ENCODE measurements at places on chromosomes 1 and 21.

GRCh38 chr1:192443616-192444015 is 126.8 kb downstream of the RGS21 start:
- no peak for DNase-seq

DNA sequence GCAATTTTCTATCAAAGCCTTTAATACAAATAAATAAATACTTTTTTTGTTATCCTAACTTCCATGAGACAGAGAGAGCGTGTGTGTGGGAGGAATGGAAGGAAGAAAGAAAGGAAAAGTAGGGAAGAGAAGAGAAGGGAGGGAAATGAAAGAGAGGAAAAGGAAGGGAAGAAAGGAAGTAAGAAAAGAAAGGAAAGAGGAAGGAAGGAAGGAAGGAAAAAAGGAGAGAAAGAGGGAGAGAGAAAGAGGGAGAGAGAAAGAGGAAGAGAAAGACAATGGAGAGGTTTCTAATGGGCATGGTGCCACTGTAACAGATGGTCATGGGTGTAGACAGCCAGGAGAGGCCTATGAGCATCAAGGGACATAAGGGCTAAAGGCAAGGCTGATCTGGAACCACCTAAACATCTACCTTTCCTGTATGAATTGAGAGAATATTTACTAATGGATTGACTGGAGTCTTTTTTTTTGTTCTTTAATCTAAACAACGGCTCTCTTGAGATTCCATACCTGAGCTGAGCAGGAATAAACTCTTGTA is 234.9 kb downstream of the PTPRC start:
- DNase-seq, result no peak

DNA sequence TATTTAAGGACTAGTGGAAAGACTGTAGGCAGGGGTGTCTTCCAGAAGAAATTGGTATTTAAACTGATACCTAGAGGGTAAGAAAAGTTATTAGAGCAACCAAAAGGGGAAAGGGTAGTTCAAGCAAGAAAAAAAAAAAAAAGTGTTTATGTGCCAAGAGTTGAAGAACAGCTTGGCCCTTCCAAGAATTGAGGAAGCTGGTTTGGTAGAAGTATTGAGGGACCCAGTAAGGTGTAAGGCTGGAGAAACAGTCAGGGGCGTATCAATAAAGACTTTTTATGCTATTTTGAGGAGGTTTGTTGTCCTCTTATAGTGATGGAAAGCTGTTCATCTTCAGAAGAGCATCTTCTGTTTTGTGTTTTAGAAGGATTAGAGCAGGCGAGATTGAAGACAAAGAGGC is 108.3 kb downstream of the PTPRC start:
- no peak for DNase-seq

- no peak for DNase-seq
Observed at GRCh38 chr1:10529091-10529490, 54.3 kb downstream of the PEX14 start.

DNA sequence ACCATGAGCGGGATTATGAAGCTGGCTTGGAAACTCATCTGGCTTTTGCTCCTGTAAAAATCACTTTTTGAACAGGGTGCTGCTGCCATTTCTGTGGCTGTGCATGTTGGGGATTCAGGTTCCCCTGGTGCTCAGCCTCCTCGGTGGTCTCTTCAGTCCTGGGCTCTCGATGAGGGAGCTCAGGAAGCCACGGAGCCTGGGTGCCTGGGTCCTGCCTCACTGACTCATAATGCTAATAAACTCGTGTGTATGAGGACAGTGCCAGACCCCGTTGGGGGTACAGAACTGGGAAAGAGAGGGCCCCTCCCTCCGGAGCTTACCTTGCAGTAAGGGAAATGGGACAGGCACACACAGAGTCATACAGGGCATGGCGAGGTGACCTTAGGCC is 5.8 kb downstream of the COQ8A start:
- no peak for DNase-seq

- no peak for DNase-seq
Observed at GRCh38 chr1:240171907-240172306, 80.2 kb downstream of the FMN2 start.

DNA sequence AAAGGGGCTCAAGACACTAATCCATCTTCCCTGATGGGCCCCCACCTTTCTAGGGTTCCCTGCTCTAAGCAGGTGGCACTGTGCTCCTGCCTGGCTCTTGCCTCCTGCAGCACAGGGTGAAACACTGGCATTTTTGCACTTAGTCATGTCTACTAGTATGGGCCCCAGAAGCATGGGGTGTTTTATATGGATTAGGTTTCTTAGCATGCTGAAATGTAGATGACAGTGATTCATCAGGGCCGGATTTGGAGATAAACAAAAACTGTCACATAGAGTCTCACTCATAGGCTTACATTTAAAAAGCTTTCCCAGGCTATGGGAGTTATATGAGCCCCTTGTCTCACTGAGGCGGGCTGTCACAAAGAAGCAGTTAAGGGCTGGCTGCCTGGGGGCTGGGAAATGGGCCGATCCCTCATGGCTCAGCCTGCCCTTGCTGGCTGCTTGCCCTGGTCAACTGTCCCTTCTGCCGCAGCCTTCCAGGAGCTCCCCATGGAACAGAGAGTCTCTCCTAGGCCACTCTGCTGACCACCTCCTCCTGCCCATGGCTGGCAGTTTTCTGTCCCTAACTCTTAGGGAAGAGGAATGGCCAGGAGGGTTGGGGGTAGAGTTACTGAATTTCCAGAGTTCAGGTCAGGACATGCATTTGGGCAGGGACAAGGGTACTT is 6.5 kb downstream of the GALNT2 start:
- DNase-seq, result no peak

DNA sequence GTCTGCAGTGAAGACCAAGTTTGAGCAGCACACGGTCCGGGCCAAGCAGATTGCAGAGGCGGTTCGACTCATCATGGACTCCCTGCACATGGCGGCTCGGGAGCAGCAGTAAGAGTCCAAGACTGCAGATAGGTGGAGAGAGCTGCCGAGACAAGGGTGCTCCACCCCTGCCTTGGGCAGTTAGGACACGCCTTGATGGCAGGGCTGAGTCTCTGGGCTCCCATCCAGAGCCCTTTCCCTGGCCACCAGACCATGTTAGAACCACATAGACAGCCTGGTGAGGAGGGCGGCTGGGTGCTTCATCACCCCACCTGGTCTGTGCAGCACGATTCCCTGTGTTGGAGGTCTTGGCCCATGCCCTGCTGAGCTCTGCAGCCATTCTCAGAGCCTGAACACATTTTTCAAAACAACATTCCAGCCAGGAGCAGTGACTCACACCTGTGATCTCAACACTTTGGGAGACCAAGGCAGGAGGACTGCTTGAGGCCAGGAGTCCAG is 17.3 kb upstream of the MIIP start:
- no peak for DNase-seq

DNA sequence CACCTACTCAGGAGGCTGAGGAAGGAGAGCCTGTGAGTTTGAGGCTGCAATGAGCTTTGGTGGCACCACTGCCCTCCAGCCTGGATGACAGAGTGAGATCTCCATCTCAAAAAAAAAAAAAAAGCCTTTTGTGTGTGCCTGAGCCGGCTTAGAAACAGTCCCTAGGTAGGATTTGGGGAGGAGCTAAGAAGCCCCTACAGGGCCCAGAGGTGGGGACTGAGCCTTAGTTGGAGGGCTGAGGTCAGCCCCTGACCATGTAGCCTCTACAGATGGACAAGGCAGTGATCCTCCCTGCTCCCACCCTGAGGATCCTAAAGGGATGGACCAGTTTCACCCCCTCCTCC is 2.5 kb downstream of the ADAMTSL4 start:
- DNase-seq, result no peak

DNA sequence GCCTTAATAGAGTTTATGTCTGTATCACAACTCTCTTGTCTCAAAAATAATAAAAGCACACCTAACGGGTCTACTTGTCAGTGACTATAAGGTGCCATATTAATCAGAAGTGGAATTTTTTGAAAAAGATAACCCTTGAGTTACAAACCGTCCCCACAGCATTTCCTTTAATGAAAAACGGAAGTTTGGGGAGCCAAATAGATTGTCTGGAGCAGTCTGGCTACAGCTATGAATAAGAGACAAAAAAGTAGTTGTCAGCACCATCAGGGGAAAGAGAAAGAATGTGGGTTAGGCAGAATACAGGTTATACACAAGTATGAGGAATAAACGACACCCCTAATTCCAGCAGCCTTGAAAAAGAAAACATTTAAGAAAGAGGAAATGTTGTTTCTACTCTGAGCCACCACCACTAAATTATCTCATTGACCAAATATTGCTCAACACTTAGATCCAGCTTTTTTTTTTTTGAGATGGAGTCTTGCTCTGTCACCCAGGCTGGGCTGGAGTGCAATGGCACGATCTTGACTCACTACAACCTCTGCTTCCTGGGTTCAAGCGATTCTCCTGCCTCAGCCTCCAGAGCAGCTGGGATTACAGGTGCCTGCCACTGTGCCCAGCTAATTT is 29.4 kb upstream of the USP24 start:
- DNase-seq, result no peak

GRCh38 chr1:91784191-91784590 is 101.8 kb downstream of the TGFBR3 start:
- DNase-seq, result no peak

GRCh38 chr1:188769936-188770335 is 1707.7 kb downstream of the BRINP3 start:
- no peak for DNase-seq

GRCh38 chr1:44113095-44113609 is 5.5 kb upstream of the KLF17 start:
- no peak for DNase-seq

GRCh38 chr1:201528631-201529252 is 10.2 kb upstream of the NAV1 start:
- DNase-seq, result no peak

DNA sequence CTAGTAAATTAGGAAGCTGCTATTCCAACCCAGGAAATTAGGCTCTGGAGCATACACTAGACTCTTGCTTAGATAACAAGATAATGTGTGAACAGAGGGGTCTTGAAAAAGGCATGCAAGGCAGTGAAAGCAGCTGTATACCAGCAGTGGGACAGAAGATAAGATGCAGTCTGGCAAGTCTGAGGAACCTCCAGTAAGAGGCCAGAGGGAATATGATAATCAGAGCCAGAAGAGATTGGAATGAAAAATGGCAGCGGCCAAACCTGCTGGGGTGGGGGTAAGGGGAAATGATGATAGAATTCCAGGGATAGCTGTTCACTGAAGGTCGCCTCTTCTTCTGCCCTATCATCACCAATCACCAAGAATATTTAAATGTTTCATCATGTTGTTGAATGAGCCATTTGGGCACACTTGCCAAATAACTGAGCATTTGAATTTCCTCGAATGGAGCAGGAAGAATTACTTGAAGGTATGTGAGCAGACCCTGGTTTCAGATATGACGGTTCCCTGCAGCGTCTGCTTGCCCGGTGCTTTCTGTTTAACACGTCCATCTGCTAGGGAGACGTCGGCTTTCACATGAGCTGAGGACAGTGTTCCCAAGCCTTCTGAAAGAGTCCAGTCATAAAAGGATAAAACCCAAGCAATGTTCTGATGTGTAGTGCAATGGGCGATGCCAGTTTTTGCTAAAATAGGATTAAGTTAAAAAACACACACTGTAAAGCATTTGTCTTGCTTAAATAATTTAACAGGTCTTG is 173.3 kb downstream of the RWDD3 start:
- no peak for DNase-seq

GRCh38 chr1:62476525-62477219 is 39.8 kb downstream of the USP1 start:
- no peak for DNase-seq

DNA sequence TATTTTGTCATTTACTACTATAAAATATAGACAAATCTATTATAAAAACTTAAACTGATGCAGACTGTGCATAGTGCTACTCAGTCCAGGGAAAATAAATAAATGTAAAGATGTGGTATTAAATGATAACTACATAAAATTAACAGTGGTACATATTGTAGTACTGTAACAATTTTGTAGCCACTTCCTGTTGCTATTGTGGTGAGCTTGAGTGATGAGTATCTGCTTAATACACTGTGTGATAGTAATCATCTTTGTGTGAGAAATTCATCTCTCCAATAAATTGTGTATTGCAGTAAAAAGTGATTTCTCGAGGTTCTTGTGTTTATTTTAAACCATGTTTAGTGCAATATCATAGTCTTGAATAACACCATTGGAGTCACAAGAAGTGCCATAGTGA is 353.4 kb upstream of the ZRANB2 start:
- no peak for DNase-seq

GRCh38 chr1:234518876-234519275 is 39.9 kb upstream of the TARBP1 start:
- no peak for DNase-seq

DNA sequence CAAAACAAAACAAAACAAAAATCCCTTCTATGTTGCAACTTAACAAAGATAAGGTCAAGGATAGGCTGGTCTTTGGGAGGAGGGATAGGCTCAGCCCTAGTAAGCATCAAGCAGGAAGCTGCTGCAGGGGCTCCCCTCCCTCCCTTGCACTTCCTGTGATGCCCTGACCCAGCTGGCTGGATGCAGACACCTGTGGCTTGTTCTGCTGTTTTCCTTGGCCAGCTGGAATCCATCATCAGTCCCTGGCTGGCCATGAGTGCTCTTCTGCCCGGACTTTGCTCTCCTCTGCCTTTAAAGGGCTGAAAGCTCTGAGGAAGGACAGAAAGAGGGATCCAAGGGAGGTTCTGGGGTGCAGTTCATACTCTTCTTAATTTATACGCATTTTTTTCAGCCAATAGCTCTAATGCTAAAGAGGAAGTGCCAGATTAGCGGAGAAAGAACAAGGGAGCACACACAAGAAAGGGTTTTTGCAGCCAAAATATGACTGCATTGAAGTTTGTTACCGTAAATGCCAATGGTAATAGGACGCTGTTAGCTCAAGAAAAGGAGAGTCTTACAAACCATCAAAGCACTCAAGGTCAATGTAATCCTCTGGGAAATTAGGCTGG is 19.9 kb upstream of the UBE2U start:
- no peak for DNase-seq

DNA sequence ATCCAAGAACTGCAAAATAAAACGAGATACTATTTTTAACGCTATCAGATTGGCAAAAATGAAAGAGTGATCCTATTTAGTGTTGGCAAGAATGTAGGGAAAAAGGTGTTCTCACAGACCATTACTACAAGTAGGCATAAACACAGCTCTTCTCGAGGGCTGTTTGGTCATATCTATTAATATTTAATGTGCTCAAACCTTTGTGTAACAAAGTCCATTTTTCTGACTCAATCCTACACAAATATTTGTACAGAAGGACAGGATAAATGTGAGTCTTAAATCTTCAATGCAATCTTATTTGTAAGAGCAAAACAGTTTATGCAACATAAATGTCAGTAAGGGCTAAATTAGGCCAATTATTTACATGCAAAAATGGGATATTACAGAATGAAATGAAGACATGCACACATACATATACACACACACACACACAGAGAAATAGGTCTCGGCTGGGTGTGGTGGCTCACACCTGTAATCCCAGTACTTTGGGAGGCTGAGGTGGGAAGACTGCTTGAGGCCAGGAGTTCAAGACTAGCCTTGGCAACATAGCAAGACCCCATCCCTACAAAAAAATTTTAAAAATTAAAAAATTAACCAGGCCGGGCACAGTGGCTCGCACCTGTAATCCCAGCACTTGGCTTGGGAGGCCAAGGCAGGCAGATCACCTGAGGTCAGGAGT is 17.7 kb downstream of the DHCR24 start:
- no peak for DNase-seq

GRCh38 chr1:219088778-219089557 is 84.7 kb upstream of the LYPLAL1 start:
- no peak for DNase-seq
